ENCODE measurements at places on chromosomes 3 and 15.

- DNase-seq = no peak
Measured at GRCh38 chr3:69660631-69661030, 78.6 kb upstream of the MITF start.

GRCh38 chr3:10400050-10400748 is 79.3 kb upstream of the SEC13 start:
- DNase-seq = no peak

DNA sequence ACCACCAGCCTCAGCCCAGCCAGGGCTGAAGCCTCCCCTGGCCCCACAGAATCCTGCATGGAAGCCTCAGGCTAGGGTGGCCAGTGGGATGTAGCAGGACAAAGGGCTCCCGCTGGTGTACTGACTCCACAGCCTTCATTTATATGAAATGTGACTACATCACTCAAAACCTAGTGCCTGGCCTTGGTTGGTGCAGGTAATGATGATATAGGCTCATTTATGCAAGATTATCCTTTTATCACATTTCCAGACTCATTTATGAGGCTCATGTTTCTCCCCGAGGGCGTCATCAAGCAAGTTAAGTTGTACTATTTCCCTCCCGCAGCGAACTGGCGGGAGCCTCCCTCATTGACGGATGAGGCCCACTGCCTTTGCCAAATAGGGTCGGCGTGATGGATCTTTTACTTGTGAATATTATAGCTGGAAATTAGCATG is 179.1 kb upstream of the SMAD3 start:
- no peak for DNase-seq

DNA sequence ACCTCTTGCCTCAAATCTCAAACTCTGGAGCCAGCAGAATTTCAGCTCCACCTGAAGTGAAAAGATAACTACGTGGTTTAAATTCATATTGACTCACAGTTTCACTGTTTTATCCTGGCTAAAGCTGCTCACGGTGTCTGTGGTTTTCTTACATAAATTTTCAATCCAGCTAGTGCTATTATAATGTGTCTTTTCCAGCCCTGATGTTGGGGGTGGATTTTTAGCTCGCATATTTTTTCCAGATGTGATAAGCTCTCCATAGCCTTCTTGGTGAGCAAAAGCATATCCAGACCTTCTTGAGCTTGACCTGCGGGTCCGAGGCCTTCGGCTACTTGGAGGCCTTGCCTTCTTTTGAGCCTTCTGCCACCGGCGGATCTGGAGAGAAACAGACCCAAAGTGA is 239.3 kb downstream of the DTWD1 start:
- DNase-seq = no peak

DNA sequence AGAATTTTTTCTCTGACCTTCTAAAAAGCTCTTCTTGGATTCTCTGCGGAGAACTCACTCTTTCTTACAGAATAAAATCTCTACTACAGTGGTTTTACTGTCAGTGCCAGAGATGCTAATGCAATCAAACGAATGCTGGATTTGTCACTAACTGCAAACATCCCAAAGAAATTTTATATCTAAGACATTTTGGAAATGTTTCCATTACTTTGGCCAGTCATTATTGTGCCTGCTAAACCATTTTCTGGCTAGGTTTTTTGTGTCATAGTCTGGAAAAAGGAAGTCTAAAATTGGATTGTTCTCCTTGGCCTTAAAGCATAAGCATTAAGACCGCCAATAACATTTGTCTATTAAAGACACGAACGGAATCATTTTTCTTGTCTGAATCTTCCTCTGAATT is 54.0 kb downstream of the PLOD2 start:
- DNase-seq = no peak

DNA sequence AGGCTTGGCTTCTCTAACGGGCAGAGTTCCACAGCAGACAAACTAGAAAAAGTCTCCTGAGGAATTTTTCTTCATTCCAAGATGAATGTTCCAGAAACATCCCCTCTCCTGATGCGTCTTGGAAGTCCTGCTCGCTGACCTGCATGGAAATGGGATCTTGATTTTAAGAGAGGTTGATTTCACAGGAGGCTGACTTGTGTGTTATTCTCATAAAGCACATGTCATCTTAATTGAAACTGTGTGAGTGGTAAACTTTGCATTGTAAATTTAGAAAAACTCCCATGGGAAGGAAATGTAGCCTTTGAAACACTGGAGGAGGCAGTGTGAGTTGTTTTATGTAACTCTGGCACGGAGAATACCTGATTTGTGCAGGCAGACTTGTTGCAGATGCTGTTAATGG is 337.8 kb upstream of the NR2E3 start:
- no peak for DNase-seq

- DNase-seq = no peak
Measured at GRCh38 chr15:26325495-26325894, 447.4 kb downstream of the GABRB3 start.

- DNase-seq = peak; percentile 37
Measured at GRCh38 chr3:9135930-9136525, 113.4 kb downstream of the SRGAP3 start.

GRCh38 chr15:82108489-82109078 is 62.8 kb upstream of the MEX3B start:
- DNase-seq = peak; percentile 40

DNA sequence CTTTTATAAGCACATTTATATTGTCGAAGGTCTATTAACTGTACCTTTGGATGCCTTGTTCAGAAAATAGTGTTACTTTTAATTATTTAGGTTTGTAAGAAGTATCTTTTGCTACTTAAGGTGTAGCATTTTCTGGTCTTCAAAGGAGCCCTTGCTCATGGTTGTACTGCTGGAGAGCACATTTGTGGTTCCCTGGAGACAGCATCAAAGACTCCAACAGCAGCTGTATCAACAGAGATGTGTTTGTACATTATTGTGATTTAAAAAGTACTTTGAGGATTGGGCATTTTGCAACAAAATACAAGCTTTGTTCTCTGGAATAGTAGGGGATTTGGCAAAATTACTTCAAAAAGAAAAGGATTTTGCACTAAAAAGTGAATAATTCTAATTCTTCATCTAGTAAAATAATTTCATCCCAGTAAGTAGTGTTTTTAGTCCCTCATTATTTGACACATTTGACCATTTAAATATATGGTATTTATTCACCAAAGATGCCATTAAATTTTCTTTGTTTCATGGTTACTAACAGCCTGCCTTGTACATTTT is 16.5 kb downstream of the TBC1D23 start:
- no peak for DNase-seq

- peak; percentile 9 for DNase-seq
Measured at GRCh38 chr15:77030928-77031375, 36.0 kb downstream of the PSTPIP1 start.
